HCT116 (cell line): ENCODE measurements at places on chromosomes 3 and 15.

DNA sequence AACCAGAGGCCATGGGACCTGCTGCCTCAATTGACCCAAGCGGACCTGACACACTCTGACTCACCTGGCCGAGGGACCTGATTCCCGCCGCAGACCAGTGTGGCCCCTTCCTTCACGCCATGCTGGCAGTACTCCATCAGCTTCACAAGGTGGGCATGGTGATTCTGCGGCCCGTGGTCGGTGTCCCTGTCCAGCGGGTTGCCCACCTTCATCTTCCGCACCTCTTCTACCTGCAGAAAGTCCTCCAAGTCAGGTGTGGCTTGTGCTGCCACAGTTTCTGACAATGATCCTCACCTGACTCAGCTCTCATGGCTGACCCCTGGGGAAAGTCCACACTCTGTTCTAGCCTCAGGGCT lies 25.9 kb upstream of the SLC41A3 start:
- DNase-seq: no peak

GRCh38 chr3:159186581-159186980 lies 384.7 kb downstream of the MFSD1 start:
- DNase-seq: no peak

DNA sequence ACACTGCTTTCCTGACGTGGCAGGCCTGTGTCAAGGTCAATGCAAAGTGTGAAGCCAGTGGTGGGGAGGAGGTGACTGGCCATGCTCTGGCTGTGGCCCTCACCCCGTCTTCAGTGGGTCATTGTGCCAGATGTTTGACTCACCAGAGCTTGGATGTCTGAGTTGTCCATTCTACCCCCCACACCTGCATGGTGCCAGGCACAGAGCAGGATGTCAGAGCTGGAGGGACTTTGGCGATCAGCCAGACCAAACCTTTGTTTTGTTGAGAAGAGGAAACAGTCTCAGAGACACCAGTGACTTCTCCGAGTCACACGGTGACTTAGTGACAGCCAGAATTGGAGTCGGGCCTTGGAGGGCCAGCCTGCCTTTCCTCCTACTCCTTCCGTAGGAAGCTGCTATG lies 49.5 kb downstream of the SMAD6 start:
- DNase-seq: peak; percentile 72

DNA sequence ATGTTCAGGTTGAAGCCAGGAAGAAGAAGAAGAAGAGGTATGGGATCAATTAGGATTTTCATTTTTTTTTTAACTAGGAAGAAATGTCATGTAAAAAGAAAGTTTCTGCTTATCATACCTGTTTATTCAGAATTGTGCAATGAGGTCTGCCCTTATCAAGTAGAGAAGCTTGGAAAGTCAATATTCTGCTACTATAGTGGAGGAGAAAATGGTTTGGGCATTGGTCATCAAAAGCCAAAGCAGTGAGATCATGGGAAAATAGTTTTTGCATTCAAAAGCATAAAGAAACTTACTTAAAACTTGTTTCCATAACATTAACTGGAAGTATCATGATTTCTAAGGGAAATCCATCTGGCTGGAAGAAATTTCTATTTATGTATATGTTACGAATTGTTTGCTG lies 1239.2 kb downstream of the NSUN3 start:
- DNase-seq: no peak

- peak; percentile 69 for DNase-seq
Observed at GRCh38 chr3:124688581-124689454, 41.4 kb upstream of the UMPS start.

GRCh38 chr3:47910777-47911440 lies 105.3 kb downstream of the MAP4 start:
- DNase-seq: peak; percentile 81

GRCh38 chr3:149879872-149880271 lies 66.9 kb downstream of the RNF13 start:
- DNase-seq: peak; percentile 24

DNA sequence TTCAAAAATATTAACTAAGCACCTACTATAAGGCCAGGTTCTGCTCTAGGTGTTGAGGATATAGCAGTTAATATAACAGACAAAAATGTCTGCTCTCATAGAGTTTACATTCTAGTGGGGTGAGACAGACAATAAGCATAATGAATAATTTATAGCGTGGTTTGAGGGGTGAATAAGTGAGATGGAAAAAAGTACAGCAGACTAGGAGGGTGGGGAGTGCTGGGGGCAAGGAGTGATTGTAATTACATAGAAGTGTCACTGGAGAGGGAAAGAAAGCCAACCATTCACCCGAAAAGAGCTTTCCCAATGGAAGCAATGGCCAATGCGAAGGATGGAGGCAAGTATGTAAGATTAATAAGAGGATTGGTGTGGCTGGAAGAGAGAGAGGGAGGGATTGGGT lies 552.9 kb upstream of the KCNMB2 start:
- no peak for DNase-seq
